ENCODE measurements at places on chromosomes 7 and 10.

DNA sequence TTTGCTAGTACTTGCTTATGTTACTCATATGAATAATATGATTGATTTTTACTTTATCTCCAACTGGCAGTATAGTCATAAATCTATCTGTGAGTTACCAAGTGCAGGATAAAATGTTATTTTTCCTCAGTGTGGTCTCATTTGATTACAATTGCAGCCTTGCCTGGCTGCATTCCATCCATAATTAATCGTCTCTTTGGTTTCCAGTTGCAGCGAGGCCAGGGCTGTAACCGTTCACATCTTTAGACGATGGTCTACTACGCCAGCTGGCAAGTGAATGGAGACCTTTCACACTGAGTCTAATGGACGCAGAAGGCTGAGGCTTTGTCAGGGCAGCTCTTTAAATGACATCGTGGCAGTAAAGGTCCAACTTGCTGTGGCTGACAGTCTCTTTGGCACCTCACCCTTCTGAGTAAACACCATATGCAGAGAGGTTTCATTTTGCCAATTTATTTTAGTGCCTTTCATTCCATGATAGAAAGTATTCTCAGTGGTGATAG, 84.0 kb downstream of the ARL4A start:
- DNase-seq, result no peak

DNA sequence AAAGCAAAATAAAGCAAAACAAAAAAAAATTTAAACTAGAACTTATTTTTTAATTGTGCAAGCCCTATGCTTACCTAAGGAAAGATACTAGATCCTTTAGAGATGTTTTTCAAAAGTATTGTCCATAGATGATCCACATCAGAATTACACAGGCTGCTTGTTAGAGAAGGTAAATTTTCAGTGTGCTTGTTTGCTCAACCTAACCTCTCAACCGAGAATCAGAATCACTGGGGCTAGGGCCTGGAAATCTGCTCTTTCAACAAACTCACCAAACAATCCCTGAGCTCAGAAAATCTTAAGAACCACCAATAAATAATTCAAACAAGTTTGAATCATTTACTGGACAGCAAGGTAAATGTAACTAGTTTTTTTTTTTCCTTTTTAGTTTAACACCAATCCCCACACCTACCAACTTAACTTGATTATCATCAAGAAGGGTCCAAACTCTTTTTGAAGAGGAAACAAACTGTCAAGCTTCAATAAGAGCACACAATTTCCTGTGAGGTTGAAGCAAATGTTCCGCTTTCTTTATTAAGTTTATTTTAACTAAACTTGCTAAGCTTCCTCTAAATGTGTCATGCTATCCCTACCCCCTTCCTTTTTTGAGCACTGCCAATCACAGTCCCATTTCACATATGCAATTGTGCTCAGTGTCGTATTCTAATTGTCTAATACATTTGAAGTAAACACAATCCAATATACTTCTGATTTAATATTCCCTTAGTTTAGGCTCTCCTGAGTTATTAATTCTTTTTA, 7.4 kb upstream of the TSPAN33 start:
- no peak for DNase-seq

GRCh38 chr10:117163954-117164548, 26.0 kb upstream of the VAX1 start:
- no peak for DNase-seq

DNA sequence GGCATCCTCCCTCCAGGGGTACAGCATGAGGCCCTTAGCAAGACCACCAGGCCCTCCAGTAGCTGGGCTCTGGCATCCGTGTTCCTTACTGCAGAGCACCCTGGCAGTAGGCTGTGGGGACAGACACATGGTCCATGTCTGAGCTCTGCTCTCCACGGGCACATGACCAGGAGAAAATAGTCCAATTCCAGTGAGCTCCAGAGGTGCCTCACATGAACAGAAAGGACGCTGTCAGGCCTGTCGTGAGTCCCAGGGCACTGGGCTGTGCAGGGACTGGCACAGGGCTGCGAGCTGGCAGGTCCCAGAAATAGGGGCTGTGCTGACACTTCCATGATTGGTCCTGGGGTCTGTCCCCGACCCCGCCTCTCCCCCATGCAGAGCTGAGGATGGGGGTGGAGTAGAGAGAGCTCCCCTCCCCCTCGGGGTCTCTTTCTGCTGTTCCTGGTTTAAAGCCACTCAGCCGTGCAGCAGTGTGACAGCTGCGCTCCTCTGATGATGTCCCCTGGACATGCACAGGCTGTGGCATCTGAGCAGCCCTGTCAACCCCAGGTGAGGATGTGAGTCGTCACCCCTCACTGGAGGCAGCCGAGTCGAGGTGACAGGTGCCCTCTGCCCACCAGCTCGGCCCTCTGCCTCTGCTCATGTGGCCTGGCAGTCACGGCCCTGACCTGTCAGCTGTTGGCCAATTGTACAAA, 25.2 kb upstream of the ZNF488 start:
- DNase-seq, result no peak

- DNase-seq, result no peak
Observed at GRCh38 chr10:14612873-14613587, 161.7 kb downstream of the FAM107B start.

- DNase-seq, result no peak
Observed at GRCh38 chr10:113360870-113361269, 192.0 kb upstream of the HABP2 start.

- no peak for DNase-seq
Observed at GRCh38 chr10:10630281-10630680, 387.4 kb upstream of the CELF2 start.

GRCh38 chr10:83166344-83166743, 973.0 kb upstream of the GHITM start:
- peak; percentile 16 for DNase-seq

DNA sequence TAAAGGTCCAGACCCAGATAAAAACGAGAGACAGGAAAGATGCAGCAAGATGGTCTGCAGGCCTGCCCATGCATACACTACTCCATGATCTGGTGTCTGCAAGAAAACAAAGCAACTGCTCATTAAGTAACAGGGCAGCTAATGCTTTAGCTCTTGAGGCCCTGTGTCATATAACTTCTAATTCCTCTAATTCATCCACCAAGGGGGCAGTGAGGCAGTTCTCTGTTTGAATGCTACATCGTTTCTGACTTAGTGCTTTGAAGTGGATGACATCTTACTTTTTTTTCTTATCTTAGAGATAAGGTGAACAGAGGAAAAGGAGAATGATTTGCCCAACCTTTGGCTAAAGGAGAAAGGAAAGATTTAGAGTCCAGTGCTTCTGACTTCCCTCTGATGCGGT, 619.7 kb downstream of the AUTS2 start:
- DNase-seq, result no peak

GRCh38 chr10:120103738-120104560, 211.4 kb downstream of the SEC23IP start:
- no peak for DNase-seq

- no peak for DNase-seq
Observed at GRCh38 chr7:149804106-149804505, 30.7 kb upstream of the ZNF467 start.

- DNase-seq, result no peak
Observed at GRCh38 chr10:44963772-44964633, 4.4 kb downstream of the RASSF4 start.

DNA sequence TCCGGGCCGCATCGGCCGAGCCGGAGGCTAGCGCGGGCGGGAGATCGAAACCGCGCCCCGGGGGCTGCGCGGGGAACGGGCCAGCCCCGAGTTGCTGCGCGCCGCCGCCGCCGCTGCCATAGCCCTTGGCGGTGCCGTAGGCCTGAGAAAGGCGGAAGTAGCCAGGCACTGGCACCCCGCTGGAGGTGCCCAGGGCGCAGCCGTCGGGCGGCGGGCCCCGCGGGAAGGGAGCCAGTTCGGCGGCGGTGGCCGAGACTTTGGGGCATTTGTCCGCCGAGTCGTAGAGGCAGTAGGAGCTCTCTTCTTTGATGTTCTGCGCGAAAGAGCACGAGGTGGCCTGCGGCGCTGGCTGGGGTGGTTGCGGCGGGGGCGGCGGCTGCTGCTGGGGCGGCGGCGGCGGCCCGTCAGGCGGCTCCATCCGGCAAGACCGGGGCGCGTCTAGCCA, 587 bp downstream of the HOXA10 start:
- peak; percentile 72 for DNase-seq

GRCh38 chr7:127556404-127556803, 29.0 kb downstream of the GCC1 start:
- DNase-seq, result no peak

DNA sequence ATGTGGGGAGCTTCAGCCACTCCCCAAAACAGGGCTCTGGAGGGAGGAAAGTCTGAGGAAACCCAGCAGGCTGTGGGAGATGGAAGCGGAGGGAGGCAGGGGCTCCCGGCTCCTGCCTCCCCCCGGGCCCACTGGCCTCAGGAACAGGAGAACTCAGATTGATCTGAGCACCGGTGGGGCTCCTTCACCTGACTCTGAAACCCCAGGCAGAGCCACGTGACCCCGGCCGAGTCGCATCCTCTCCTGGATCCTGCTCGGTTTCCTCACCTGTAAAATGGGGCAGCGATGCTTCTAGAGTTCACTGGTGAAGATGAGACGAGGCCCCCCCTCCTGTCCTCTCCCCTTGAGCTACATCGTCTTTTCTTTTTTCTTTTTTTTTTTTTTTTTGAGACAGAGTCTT, 33.6 kb downstream of the TCERG1L start:
- no peak for DNase-seq

- peak; percentile 93 for DNase-seq
Observed at GRCh38 chr10:71212318-71213126, at the start of gene UNC5B. UNC5B (plus strand) TSS chr10:71212570; CDS start chr10:71212986, 416 bp downstream.

DNA sequence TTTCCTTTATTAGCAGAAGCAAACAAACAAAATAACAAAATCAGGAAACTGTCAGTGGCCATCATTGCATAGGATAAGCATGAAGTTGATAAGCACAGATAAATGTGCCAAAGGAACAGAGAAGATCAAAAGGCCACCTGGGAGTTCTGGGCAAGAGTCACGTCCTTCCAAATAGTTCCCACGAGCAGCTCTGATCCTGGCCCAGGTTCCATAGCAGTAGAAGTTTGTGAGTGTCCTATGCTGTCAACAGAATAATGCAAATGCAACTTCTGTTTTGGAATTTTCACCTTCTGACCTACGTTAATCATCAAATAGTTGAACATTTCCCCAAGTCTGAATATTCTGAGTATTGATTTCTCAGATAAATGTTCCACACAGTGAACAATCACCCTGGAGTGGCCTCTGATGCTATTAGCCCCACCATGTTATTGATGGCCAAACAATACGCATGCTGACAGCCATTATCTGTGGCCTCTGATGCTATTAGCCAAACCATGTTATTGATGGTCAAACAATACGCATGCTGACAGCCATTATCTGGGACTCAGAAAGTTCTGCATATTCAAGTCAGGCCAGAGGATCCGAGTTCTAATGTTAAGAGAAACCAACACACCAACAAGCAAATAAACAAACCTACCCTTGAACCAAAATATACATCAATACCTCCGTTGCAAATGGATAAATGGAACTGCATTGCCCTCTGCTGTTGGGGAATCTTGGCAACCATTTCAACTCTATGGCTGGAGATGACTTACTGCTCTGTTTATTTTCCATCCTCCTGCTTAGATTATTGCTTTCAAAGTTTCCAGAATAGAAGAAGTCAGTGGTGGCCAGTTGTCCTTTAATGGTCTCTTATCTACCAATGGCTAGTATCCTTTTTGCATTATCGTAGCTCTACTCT, 63.3 kb downstream of the MRC1 start:
- DNase-seq, result no peak

DNA sequence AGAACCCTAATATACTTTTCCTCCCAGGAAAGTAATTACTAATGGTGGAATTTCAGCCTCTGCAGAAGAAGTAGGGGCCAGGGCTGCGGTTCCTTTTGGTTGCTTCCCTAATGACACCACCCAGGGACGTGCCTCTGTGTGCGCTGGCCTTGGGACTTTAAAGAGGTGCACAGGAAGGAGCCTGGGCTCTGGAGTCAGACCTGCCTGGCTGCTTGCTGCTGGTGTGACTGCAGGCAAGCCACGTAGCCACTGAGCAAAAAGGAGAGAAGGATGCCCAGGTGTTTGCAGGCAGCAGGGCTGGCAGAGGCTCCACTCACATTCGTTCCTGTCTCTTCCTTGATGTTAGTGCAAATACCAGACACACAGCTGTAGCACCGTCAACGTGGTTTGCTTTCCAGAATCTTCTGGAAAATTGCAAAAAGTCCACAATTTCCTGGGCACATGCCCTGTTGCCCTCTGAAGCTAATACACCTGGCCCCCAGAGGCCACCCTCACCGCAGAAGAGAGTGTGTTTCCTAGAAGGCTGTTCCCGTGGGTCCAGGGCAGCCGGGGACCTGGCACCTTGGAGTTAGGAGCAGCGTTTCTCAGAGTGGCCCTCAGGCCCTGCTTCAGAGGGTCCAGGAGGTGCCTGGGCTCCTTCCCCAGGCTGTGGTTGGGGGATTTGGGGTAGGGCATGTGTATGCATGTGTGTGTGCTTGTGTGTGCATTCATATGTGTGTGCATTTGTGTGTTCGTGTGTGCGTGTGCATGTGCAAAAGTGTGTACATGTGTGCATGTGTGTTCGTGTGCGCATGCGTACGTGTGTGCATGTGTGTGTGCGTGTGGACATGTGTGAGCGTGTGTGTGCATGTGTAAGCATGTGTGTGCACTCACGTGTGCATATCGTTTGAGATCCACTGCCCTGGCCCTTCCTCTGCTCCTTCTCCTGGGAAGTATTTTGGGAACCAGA, 12.8 kb upstream of the PRKAG2 start:
- no peak for DNase-seq

GRCh38 chr7:136259074-136259473, 281.9 kb upstream of the MTPN start:
- DNase-seq, result no peak

DNA sequence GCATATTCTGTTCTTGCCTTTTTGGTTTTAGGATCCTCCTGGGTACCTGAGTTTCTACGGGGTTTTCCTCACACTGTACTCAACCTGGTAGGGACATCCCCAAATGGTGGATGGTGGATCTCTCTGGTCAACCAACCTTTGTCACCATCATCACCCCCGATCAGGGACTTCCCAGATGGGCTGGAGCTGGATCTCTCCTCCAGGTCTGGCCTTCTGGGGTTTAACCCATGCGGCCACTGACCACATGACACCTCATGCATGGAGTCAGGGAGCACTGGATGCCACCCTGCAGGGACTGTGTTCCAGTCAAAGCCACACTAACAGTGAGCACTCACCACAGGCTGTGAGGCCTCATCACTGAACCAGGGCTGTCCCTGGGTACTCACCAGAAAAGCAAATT, 80.0 kb downstream of the CELF2 start:
- DNase-seq, result no peak

DNA sequence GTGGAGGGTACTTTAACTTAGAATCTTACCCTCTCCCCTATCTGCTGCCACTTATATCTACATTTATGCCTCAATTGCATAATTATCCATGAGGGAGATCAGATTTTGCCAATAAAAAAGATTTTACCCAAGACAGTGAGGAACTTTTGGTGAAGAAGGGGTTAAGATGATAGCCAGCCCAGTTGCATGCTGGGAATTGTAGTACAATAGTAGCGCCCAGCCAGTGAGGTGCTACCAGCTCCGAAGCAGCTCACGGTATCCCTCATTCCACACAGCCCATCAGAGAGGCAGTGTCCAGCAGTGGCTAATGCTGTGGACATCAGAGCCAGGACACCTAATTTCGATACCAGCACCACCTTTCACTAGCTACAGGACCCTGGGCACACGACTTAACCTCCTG, 5.9 kb upstream of the LGI1 start:
- peak; percentile 43 for DNase-seq

All from urothelium cell line (cell line).